ENCODE measurements at places on chromosomes 5 and 9.
A peak's percentile ranks its signal among the peaks of the same experiment; 100 is the strongest.

- peak; percentile 15 for DNase-seq
Observed at GRCh38 chr9:112037281-112038016, 137.6 kb downstream of the SUSD1 start.

DNA sequence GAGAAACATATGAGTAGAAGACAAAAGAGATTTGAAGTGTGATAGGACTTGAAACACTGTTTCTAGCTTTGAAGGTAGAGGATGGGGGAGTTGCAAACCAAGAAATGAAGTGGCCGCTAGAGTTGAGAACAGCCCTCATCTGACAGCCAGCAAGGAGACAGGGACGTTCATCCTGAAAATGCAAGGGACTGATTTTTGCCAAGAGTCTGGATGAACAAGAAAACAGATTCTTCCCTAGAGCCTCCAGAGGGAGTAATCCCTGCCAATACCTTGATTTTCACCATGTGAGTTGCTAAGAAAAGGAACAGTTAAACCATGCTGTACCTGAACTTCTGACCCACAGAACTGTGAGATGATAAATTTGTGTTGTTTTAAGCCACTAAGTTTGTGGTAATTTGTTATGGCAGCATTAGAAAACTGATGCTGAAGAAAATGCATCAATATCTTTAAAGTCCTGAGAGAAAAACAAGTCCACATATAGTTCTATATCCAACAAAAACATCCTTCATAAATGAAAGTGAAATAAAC, 154.0 kb upstream of the ADAMTSL1 start:
- no peak for DNase-seq

DNA sequence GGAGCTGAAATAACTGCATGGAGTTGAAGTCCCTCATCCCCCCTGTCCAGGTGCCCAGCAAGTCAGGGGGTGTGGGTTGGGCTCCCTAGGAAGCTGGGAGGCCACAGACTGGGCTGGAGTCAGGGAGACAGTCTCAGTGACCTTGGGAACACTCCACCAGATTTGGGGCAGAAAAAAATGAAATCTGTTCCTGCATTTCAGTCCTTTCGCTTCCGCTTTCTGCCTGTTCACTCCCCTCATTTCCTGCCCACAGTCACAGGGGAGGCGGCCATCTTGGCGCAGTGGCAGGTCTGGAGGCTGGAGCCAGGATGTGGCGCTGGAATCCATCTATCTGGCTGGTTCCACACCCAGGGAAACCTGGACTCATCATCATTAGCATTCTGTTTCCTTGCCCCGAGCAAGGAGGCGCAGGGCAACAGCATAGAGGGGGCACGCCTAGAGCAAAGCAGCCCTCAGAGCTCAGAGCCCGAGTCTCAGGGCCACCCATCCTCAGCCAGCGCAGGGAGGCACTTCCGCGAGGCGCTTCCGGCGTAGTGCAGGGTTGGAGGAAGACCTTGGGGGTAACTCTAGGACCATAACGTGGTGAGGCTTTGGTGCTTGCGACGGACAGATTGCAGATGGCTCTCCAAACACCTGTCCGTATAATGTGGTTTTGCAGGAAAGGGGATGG, 86.2 kb upstream of the HSPA9 start:
- peak; percentile 14 for DNase-seq

DNA sequence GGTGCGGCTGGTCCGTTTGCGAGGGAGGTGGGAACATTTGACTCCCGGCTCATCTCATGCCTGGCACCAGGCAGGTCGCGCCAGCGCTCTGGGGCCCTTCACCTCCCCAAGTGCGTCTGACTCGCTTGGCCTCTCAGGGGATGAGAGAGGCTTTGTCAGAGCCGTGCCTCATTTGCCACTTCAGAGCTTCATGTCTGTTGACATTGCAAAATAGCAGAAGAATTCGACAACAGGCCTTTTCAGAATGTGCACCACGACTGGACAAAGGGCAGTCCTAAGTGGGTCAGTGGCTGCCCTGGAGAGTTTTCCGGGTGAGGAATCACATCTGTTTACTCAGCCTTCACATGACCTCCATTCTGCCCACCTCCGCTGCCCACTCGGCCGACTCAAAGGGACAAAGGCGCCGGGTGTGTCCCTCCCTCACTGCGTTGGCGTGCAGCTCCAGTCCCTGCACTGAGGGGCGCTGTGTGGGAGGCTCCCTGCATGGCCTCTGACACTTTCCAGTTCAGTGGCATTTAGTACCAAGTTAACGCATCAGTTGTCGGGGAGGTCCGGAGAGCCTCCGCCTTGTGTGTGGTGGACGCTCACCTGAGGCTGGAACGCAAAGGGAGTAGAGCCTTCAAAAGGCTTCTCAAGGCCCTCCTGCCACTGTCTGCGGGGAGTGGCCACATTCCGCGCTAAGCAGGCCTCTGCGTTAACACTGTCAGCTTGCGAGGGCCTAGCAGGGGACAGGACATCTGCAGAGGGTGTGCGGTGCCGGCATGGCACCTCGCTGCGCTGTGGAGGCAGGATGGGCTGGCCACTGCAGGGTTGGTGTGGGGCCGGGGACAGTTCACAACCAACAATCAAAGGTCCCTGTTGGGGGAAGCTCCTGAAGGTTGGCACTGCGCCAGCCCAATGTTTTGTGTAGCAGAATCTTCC, 171.5 kb downstream of the NXNL2 start:
- DNase-seq = no peak

DNA sequence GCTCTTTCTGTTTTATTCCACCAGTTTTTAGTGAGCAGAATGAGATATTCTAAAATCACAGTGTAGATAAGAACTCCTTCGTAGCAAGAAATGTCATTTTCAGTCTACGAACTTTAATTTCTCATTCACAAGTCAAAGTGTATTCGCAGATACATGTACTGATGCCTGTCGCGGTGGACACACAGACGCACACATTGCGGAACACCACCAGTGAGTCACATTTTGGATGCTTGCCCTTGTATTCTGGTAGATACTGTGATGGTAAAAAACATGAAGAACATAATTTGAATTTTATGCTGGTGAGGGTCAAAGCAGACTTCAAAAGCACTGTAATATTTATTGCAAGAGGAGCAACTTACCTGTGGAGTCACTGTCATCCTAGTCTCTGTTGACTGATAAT, 4.7 kb upstream of the C9orf57 start:
- no peak for DNase-seq

- DNase-seq = no peak
Observed at GRCh38 chr9:120654272-120654671, 60.0 kb downstream of the MEGF9 start.

DNA sequence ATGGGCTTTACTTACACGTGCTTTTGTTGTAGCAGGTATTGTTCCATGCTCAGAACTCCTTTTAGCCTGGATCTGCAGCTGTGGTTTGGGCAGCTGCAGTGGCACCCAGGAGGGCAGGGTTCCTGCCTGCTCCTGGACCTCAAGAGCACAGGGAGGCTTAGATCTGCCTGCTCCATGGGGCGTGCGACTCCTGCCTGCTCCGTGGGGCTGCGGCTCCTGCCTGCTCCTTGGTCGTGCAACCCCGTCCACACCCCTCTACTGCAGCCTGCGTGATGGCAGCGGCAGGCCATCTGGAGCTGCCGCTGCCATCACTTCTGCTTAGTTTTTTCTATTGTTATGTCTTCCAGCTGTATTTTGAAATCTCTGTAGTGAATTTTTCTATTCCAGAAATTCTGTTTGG, 11.7 kb upstream of the UGT3A2 start:
- no peak for DNase-seq

GRCh38 chr5:43676083-43676840, 73.3 kb downstream of the NNT start:
- DNase-seq = no peak

DNA sequence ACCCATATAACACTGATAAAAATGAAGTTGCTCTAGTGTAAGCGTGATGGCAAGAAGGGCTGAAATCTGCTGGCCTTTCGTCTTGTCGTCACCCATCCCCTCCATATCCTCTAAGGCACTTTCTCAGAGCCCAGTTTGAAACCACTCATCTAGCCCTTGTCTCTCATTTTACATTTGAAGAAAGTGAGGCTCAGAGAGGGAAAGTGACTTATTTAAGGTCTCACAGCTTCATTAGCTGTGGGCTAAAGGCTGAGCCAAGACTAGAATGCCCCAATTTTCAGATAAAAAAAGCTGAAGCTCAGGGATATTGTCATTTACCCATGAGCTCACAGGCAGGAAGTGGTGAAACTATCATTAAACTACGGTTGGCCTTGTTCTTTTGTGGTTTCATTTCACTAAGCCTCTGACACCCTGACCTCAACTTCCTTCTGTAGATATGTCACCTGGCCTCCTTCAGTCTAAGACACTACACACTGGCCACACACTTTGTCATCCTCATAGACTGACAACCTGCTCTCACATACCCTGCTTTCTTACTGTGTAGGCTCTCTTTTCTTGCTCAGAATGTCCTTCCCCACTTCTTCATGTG, 176.7 kb upstream of the DMAC1 start:
- peak; percentile 96 for DNase-seq

DNA sequence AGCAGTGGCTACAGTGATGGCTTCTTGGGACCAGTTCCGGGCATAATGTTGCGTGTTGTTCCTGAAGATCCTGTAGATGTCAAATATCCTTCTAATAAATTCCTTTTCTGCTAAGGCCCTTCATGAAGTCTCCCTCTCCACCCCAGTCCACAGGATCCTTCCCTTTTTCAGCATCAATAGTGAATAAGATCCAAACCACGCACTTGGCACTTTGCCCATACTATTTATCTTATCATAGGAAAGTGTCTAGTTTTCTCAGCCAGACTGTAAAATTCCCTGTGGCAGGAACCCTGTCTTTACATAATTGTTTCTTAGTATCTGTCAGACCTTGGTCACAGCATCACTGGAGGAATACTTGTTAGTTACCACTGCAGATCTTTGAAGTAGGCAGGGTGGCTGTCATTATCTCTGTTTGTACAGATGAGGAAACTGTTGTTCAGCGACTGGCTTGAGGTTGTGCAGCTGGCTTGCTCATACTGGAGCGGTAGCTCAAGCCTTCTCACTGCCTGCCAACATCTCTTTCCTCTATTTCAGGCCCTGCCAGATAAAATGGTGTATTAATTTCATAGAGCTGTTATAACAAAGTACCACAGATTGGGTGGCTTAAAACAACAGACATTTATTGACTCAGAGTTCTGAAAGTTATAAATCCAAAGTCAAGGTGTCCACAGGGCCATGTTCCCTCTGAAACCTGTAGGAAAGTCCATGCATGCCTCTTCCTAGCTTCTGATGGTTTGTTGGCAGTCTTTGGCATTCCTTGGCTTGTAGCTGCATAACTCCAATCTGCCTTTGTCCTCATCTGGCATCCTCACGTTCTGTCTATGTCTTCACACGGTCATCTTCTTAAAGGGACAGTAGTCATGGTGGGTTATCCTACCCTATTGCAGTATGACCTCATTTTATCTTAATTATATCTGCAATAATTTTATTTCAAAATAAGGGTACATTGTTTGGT, 33.5 kb upstream of the APC start:
- peak; percentile 18 for DNase-seq

GRCh38 chr9:81082221-81082620, 607.1 kb downstream of the TLE1 start:
- no peak for DNase-seq

DNA sequence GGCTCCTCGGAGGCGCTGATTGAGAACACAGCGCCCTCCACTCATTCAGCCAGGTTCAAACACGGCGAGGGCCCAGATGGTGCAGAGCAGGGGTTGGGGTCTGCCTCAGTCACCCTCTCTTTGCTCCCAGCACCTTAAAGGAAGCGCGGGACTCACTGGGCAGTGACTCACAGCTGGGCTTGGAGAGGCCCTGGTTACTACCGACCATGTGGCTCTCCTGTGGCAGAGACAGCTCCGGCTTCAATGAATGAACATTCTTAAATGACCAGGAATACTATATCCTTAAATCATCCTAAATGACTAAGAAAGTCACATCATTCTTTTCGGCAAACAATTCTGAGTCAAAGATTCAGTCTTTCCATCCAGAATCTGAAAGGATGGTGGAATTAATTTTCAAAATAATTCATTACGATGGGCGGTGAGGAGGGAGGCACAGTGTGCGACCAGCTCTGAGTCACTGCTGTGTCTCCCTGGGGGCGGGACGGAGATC, 1.6 kb upstream of the INPP5E start:
- DNase-seq = no peak

DNA sequence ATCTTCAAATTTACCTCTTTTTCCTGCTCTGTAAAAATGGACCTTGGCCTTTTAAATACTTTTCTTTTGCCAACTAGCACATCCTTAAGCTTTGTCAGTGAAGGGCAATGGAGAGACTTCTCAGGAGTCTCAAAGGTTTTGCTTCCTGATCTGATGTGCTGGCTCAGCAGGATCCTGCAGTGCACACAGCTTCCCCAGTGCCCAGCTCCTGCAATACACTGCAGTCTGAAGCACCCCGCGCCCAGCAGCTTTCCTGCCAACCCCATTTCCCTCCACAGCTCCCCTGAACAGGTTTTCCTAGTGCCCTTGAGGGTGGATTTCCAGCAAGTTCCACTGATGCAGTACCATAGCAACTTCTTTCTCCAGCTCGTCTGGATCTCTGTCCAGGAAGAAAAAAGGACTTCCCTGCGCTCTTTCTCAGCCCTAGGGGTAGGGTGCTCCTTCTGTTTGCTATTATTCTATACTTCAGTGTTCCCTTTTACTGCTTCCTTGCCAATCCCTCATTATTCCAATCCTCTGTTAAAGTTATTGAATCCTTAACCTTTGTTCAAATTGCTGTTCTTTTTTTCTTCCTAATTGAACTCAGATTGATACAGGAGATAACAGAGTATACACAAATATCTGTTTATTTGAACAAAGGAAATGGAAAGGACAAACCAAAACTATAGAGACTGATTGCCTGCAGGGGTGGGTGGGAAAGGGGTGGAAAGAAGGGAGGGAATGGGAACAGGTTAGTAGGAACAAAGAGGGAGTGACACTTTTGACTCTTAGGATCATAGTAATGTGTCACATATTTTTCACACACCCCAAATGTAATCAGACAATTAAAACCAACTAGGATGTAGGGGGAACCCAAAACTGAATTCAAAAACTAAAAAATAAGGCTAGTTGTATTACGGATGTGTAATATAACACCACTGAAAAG, 8.5 kb downstream of the SNAPC3 start:
- DNase-seq = no peak

DNA sequence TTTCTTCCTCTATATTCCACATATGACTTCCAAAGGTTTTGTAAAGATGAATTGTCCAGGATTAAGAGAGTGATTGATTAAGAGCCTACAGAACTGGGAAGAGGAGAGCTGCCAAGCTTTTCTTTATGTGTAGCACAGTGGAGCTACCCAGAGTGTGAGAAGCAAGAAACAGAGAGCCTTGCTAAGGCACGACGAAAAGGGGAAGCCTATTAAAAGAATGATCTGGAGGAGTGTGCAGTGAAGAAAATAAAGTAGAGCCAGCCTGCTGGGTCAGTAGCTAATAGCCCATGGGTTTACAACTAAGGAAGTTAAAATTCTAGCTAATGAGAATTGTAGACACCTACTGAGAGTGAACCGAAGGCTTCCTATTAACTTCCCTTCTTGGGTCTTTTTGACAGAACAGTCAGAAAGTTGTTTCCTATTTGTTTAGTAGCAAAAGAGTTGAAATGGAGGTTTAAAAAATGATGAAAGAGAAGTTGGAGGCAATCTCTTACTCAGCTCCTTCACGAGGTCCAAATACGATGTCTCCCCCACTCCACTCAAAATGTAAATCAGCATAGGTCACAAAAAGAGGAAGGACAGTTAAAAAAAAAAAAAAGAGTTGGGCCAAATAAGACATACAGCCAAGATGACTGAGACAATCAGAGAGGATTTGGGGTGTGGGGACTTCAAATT, 957 bp upstream of the PRR16 start:
- DNase-seq = no peak
